ENCODE measurements at places on chromosomes 1 and 21. TPM values are rescaled to one million over a fixed set of nuclear protein-coding genes. Genes with fewer than 3 reads are reported as not detected.

- DNase-seq, result no peak
Measured at GRCh38 chr1:32870615-32871363, at the start of gene FNDC5. Gene FNDC5, minus strand, starts transcription at chr1:32870912.

DNA sequence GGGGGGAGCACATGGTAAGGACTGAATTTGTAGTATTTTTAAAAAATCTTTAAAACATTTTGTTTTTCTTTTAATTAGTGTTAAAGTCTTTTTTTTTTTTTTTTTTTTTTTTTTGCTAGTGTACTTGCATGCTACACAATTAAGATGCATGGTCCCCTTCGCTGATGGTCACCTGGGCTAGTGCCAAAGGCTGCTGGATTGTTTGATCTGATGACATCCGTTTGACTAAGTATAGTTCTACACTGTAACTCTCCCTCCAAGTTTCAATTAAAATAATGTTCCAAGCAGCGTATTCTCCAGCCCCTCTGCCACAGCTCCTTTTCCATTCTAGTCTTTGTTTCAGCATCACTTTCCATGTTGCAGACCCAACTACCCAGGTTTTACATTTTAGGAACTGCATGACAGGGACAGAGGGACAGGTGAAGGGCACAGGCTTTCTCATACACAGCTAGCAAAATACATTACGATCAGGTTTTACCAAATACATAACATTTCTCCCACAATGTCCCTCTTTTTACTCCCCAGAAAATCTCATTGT, 852 bp upstream of the RAVER2 start:
- no peak for DNase-seq

- DNase-seq, result no peak
Measured at GRCh38 chr1:109882288-109883245, 28.1 kb upstream of the CSF1 start.

DNA sequence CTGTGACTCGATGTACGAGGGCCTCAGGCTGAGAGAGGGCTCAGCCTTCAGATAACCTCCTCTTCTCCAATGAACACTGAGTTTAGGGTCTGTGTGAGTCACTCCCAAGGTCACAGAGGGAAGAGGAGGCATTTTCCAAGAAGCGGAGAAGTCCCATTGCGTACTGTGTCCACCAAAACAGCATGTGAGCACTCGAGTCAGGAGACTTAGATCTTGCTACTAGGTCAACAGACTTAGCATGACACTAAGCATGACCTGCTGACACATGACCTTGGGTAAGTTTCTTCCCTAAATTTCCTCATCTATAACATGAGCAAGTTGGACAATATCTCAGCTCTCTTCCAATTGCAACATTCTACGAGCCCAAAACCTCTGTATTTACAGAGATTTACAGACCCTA, 68.0 kb downstream of the PLPP3 start:
- no peak for DNase-seq

DNA sequence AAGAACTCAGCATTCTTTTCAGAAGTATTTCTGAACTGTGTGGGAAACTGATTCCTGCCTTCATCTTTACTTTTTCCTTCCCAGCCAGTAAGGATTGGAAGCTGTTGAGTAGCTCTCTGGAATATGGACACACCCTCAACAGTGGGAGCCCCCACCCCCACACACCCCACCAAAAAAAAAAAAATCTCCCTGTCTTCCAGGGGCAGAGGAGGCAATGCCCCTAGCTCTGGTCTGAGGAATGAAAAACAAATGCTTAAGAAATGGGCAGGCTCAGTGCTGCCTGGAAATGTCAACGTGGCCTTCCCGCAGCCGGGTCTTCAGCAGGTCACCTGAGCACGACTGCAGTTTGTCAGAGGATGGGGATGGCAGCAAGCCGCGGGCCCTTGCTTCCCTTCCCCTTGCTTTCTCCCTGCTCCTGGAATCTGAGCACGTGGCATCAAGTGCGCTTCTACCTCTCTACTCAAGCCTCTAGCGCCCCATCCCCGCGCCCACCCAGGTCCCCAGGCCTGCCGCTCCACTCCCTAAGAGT, 479 bp downstream of the RGS16 start:
- peak; percentile 6 for DNase-seq

DNA sequence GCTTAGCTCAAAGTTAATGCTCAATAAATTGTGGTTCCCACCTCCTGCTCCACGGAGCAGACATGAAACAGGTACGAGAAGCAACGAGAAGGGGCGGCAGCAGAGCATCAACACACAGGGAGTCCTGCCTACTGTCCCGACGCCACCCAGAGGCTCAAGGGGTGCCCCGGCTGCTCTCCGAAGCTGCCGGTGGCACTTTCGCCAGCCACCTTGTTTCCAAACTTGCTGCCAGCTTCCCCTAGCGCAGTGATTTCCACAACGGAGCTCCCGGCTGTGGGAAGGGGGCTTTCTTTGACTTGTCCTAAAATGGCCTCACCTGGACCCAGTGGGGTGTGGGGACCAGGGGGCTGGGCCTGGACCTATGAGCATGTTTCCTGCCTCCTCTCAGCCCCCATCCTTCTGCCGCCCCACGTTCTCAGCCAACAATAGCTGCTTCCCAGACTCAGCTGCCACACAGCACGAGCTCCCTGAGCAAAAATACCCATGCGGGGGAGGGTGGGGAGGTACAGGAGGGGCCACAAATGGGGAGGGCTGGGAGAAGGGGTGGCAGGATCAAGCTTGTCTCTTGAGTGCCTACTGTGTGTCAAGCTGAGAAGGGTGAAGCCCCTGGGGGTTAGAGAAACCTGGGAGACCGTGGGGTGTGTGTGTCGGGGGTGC, 35.6 kb upstream of the ECE1 start:
- DNase-seq, result no peak

DNA sequence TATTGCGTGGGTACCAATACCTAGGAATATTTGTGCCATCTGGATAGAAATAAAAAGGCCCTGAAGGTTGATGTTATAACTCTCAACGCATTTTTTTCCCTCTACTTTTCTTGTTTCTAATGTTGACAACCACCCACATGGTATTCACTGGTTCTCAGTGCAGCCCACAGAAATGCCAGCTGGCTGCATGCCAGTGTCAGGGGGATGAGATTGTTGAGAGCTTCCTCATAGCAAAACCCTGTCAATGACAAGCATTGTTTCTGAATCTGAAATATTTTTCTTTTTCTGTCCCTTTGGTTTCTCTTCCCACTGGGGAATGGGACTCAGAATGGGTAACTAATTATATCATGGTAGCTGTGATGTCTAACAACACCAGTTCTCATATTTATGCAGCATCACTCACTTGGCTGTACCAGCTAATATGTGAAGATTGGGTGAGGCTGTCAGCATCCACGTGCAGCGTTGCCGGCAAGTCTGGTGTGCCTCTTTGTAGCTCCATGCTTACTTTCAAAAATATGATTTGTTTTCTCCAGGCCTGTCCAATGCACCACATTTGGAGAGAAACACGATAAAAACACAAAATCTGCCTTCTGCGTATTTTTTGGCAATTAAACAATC, 284.6 kb downstream of the PTBP2 start:
- no peak for DNase-seq

GRCh38 chr1:4224684-4225467, 324.8 kb upstream of the C1orf174 start:
- no peak for DNase-seq

DNA sequence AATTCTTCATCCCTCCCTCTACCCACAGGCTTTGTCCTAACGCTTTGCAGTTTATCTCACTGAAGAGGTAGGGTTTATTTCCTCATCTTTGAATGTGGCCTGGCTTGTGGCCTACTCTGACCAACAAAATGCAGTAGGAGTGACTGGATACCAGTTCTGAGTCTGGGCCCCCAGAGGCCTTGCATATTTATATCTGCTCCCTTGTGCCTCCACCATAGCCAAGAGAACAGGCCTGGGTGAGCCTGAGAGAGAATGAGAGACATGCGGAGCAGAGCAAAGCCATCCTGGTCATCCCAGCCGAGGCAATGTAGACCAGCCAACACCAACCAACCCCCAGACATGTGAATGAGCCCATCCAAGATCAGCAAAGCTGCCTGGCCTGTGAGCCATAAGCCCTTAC, 30.3 kb downstream of the SMIM12 start:
- no peak for DNase-seq

GRCh38 chr1:236716160-236716559, 29.9 kb downstream of the ACTN2 start:
- no peak for DNase-seq

- DNase-seq, result no peak
Measured at GRCh38 chr1:10597492-10598388, 123.0 kb downstream of the PEX14 start.

DNA sequence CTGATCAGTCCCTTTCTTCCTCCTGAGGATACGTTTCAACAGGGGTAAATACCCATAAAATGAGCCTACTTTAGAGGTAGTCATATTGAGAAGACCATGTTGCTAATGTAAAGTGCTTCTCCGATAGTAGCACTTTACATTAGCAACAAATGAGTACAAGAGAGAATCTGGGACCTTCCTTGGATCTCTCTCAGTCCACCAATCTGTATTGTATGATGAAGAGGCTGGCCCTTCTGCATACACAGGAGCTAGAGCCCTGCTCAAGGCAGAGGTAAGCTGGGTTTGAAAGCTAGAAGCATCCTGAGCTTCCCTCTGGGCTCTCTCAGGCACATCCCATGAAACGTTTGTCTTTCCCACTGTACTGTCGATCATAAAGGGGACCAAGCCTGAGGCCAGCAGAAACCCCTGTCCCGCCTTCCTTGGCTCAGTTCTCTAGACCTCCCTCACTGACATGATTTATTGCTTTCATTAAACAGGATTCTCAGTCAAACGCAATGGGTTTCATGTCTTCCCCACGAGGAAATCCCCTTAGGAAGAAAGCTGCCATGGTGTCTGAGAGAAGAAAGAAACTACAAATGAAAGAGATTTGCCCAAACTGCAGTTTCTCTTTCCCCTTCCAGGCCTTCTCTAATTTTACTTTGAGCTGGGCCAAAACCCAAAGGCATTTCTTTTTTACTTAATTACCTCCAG, 62.8 kb upstream of the BCAR3 start:
- DNase-seq, result no peak

- DNase-seq, result no peak
Measured at GRCh38 chr1:173117108-173117633, 66.4 kb upstream of the TNFSF18 start.

DNA sequence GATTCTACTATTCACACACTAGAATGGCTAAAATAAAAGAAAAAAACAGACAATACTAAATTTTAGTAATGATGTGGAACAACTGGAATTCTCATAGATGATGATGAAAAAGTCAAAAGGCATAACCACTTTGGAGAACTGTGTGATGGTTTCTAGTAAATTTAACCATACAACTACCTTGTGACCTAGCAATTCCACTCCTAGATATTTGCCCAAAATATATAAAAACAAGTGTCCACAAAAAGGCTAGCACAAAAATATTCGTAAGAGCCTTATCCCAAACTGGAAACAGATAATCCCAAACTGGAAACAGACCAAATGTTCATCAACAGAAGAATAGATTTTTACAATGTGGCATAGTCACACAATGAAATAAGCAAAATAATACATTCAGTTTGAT, 67.9 kb upstream of the PGBD5 start:
- no peak for DNase-seq

GRCh38 chr1:213242883-213243282, 191.8 kb downstream of the RPS6KC1 start:
- DNase-seq, result no peak

GRCh38 chr1:15836772-15837669, 10.5 kb upstream of the SPEN start:
- no peak for DNase-seq

PLK3 gene
- 39.3 TPM for polyA plus RNA-seq

CCDC28B gene
- 15.0 TPM for polyA plus RNA-seq

SLC44A5 gene
- polyA plus RNA-seq, result 0.01 TPM

LMO4 gene
- 32.5 TPM for polyA plus RNA-seq

CELSR2 gene
- polyA plus RNA-seq, result 7.9 TPM

Data from foreskin keratinocyte (primary cell).